ENCODE measurements at places on chromosomes 3 and 15. TPM values are rescaled to one million over a fixed set of nuclear protein-coding genes. Genes with fewer than 3 reads are reported as not detected.

DNA sequence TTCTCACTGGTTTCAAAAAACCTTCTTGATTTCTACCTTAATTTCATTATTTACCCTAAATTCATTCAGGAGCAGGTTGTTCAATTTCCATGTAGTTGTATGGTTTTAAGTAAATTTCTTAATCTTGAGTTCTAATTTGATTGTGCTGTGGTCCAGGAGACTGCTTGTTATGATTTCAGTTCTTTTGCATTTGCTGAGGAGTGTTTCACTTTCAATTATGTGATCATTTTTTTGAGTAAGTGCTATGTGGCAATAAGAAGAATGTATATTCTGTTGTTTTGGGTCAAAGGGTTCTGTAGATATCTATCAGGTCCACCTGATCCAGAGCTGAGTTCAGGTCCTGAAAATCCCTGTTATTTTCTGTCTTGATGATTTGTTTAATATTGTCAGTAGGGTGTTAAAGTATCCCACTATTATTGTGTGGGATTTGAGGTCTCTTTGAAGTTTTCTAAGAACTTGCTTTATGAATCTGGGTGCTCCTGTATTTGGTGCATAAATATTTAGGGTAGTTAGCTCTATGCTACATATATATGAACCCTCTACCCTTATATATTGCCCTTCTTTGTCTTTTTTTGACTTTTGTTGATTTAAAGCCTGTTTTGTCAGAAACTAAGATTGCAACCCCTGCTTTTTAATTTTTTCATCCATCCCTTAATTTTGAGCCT lies 158.4 kb upstream of the TPRG1 start:
- H3K4me1 ChIP-seq = no peaks in the 10 kb centered on the region
- no peaks in the 10 kb centered on the region for H3K27me3 ChIP-seq

GRCh38 chr3:134075568-134075825 lies 45.8 kb upstream of the SLCO2A1 start:
- peaks cover 4% of the 10 kb centered on the region for H3K4me1 ChIP-seq
- H3K4me3 ChIP-seq = no peak overlapping the region
- no peaks in the 10 kb centered on the region for H3K36me3 ChIP-seq

DNA sequence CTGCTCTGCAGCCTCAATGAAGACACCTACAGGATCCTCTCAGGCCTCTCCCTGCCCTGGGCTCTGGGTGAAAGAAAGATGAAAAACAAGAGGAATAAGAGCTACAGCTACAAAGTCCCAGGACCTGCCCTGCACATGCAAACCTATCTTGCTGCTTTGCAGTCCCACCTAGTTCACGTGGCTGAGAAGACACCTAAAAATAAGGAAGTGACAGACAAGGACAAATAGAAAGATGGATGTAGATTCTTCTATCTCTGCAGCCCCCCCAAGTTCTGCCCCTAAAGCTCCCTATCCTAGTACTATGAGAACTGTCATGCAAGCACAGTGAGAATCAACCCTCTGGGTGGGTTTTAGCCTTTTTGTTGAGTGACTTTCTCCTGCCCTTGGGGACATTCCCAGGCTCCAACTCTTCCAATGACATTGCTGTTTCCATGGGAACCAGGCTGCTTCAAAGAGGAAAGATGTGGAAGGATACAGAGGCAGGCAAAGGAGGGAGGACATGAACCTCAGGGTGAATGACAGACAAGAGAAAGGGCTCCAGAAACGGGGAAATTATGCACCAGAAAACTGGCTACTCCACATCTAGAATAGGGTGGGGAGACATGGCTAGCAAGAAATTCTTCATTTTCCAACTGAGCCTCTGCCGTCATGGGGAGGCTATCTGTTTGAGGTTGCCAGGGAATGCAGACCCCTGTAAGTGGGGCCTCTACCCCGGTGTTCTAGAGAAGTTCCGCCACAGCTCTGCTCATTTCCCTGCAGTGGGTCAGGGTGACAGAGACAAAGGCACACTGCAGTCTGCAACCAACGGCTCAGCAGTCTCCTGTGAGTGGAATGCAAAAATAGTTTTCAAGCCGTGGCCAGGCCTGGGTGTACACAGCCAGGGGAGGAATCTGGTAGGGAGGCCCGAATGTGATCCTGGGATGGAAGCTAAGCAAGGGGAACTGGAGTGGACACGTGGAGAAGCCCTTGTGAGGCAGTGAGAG lies 5.2 kb downstream of the CSPG5 start:
- H3K27ac ChIP-seq = no peak overlapping the region
- DNase-seq = no peak
- no peaks in the 10 kb centered on the region for H3K27me3 ChIP-seq
- no peak overlapping the region for H3K4me3 ChIP-seq
- H3K36me3 ChIP-seq = no peaks in the 10 kb centered on the region

DNA sequence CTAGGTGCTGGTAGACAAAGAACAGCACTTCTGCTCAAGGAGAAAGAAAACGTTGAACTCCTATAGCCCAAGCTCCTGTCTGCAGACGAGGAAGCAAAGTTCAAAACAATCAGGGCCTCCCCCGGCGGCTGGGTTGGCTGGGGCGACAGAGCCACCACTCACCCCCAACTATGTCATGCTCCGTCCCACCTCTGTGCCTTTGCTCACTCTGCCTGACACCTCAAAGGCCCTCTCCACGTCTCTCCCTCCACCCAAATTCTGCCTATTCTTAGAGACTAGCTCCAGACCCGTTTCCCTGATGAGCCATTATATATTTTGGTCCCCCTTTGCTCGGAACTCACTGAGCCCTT lies 304.3 kb downstream of the TLE3 start:
- H3K27me3 ChIP-seq = 0 out of 2 replicates have a peak, but pooled peaks cover 6% of the 10 kb centered on the region
- H3K36me3 ChIP-seq = no peaks in the 10 kb centered on the region
- H3K27ac ChIP-seq = no peak overlapping the region
- no peak for DNase-seq
- H3K4me3 ChIP-seq = no peak overlapping the region

GRCh38 chr3:10299175-10299574 lies 6.4 kb upstream of the GHRL start:
- H3K4me3 ChIP-seq = no peak overlapping the region
- no peaks in the 10 kb centered on the region for H3K4me1 ChIP-seq
- H3K27me3 ChIP-seq = no peaks in the 10 kb centered on the region
- no peak overlapping the region for H3K27ac ChIP-seq
- H3K36me3 ChIP-seq = peaks cover 38% of the 10 kb centered on the region

GRCh38 chr3:71652781-71653413 lies 69.4 kb upstream of the FOXP1 start:
- H3K4me1 ChIP-seq = peaks cover 14% of the 10 kb centered on the region
- H3K36me3 ChIP-seq = no peaks in the 10 kb centered on the region
- DNase-seq = peak; percentile 76
- no peak overlapping the region for H3K27ac ChIP-seq
- peak overlapping the region; percentile 31 for H3K4me3 ChIP-seq

The CLDN16 gene
- total RNA-seq = not detected

The FGD5 gene
- not detected for total RNA-seq

The CD200R1 gene
- not detected for total RNA-seq

The ITIH3 gene
- total RNA-seq = not detected

Measured in PC-3 (cell line).